Activated effector memory CD4-positive, alpha-beta T cell treated with anti-CD3 and anti-CD28 coated beads, Interleukin-2, amount 50 U/mL, for 16 hours (primary cell): ENCODE measurements at places on chromosomes 16 and 17.

DNA sequence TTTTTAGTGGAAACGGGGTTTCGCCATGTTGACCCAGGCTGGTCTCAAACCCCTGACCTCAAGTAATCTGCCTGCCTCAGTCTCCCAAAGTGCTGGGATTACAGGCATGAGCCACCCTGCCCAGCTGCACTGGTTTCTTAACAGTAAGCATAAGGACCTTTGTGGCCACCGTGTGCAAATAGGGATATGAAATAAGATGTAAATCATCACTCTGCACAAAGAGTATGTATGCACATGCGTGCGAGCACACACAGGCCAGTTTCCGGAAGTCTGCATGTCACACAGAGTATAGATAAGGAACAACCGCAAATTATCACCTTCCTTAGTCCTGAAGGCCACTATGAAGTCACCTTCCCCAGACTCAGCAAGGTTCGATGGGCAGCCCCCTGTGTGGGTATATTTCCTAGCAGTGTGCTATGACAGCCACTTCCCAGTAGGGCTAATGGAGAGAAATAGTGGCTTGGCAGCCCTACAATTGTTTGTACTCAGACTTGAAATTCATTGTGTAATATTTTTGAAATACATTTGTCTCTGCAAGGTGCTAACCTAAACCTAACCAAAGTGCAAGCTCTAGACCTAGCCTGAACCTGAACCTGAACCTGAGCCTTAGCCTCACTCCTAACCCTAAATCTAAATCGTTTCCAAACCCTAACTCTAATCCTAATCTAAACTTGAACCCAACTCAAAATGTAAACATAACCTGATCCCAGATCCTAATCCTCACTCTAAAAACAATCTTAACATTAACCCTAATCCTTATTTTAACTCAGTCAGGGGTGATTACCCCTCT is 48.4 kb upstream of the SKAP1 start:
- no peak for DNase-seq

DNA sequence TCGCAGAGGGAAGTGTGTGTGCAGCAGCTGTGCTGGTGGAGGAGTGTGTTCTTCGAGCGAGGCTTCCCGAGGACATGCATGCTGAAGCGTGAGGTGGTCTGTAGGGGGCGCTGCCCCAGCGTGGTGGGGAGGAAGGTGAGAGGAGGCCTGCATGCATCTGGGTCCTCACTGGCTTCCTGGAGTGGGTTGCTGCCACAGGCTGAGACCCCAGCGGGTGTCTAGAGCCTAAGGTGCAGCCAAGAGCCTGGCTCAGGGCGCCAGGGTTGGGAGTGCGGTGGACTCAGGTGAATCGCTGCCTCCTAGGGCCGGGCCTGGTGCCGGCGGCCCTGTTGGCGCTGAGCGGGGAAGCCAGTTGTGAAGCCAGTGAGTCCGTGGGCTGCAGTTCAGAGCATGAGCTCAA is 7.5 kb upstream of the HSD3B7 start:
- DNase-seq: no peak

GRCh38 chr17:38653230-38653629 is 21.5 kb downstream of the EPOP start:
- no peak for DNase-seq

GRCh38 chr17:67004181-67004580 is 39.7 kb downstream of the CACNG4 start:
- DNase-seq: no peak

DNA sequence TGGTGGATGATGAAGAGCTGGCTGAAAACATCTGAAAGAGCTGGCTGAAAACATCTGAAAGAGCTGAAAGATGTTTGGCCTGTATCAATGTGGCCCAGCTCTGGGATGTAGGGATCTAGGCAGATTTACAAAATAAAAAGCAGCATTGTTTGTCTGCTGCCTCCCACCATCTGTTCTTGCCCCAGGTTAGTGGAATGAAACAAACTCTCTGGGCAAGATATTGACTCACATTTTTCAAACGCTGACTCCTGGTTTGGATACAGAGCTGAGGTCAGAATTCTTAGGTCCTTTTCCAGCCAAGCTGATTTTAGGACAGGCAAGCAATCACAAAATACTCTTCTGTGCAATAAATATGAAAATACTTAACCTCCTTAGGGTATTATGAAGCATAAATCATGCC is 139.0 kb downstream of the STX8 start:
- DNase-seq: no peak

GRCh38 chr17:29039764-29040598 is 3.0 kb upstream of the PIPOX start:
- DNase-seq: no peak

DNA sequence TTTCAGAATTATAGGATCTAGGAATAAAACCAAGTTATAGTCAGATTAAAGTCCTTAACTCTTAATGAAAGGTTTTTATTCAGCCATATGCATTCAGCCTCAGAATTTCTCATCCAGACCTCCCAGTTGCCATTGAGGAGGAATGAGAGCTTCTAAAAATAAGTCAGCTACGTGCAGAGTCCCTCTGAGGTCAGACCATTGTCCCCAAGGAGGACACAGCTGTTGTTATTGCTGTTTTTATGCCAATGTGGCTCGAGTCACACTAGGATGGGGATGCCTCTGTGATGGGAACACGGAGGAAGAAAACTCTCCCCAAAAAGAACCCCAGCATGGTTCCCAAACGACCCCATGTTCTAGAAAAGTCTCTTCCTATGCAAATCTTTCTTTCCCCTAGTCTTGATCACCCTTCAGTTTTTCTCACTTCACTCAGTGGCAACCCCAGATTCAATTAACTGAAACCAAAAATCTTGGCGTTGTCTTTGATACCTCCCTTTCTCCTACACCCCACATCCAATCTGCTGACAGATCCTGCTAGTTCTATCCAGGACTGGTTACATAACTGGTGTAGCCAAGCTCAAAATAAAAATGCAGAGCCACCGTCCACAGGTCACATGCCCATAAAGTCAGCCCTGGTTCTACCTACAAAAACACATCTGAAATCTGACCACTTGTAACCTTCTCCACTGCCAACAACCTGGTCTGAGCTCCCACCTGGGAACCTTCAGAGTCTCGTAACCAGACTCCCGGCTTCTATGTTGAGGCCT is 138.2 kb upstream of the ERCC4 start:
- DNase-seq: no peak

GRCh38 chr17:14553847-14554246 is 253.0 kb downstream of the HS3ST3B1 start:
- DNase-seq: no peak

GRCh38 chr16:11203111-11203623 is 52.8 kb downstream of the SOCS1 start:
- no peak for DNase-seq

DNA sequence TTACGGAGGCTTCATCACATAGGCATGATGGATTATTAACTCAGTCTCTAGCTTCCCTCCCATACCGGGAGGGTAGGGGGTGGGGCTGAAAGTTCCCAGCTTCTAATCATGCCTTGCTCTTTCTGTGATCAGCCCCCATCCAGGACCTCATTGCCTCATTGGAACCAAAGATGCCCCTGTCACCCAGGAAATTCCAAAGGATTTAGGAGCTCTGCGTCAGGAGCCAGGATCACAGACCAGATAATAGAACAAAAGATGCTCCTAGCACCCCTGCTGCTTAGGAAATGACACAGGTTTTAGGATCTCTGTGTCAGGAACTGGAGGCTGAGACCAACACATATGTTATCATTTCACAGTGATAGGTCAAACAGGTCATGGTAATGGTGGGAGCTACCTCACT is 9.7 kb downstream of the USB1 start:
- no peak for DNase-seq

- DNase-seq: no peak
Measured at GRCh38 chr16:87486282-87486681, 6.5 kb downstream of the ZCCHC14 start.

- peak; percentile 87 for DNase-seq
Measured at GRCh38 chr16:56657555-56658326, at the start of gene MT1F. MT1F (plus strand) TSS chr16:56657959; CDS start chr16:56658059, 100 bp downstream.

- DNase-seq: peak; percentile 70
Measured at GRCh38 chr16:19804538-19805323, 79.9 kb downstream of the GPRC5B start.
